CD14-positive monocyte (primary cell): ENCODE measurements at places on chromosomes 6 and 20.

- no peak for DNase-seq
Observed at GRCh38 chr20:23800865-23801264, 25.7 kb downstream of the CST2 start.

DNA sequence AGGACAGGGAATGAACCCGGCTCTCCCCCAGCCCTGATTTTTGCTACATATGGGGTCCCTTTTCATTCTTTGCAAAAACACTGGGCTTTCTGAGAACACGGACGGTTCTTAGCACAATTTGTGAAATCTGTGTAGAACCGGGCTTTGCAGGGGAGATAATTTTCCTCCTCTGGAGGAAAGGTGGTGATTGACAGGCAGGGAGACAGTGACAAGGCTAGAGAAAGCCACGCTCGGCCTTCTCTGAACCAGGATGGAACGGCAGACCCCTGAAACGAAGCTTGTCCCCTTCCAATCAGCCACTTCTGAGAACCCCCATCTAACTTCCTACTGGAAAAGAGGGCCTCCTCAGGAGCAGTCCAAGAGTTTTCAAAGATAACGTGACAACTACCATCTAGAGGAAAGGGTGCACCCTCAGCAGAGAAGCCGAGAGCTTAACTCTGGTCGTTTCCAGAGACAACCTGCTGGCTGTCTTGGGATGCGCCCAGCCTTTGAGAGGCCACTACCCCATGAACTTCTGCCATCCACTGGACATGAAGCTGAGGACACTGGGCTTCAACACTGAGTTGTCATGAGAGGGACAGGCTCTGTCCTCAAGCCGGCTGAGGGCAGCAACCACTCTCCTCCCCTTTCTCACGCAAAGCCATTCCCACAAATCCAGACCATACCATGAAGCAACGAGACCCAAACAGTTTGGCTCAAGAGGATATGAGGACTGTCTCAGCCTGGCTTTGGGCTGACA lies 28.8 kb upstream of the ZBP1 start:
- no peak for DNase-seq

DNA sequence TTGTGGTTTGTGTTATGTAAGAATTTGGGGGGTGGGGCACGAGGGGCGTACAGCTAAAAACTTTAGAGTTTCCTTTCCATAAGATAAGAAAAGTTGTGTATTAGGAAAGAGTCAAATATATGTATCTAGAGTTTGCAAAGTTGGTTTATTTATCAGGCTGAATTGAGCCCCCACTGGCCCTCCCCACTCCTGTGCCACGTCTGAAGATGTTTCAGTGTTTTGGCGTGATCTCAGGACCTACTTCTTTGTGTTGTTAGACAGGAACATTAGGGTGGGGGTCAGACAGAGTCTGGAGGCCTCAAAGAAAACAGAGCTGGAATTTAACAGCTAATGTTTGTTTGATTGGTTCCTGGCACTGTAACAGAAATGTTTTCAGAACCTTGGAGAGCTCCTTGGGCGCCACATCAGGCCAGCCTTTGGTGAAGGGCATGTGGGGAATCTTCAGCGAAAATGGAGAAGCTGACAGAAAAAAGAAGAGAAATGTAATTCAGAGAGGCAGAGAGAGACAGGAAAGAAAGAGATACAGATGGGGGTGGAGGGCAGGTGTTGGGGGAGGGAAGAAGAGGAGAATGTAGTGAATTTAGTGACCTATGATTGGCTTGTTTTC lies 674 bp downstream of the NRSN1 start:
- DNase-seq: no peak

DNA sequence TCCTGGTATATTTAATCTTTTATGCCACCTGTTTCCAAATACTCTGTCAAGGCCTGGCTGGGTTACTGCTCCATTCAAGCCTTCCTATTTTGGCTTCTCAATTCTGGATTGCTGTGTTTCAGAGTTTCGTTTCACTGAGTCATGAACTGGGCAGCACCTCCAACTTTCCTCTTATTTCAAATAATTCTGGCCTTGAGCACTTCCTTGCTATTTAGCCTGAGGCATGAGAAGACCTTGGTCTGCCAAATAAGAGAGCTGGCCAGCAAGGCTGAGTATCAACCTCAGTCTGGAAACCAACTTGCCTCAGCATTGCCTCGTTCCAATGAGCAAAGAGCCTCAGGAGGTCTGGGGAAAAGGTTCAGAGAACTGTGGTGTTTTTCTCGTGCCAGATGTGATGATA lies 66.6 kb downstream of the TNFAIP3 start:
- no peak for DNase-seq

GRCh38 chr20:49573900-49574416 lies 6.0 kb upstream of the PTGIS start:
- DNase-seq: no peak

DNA sequence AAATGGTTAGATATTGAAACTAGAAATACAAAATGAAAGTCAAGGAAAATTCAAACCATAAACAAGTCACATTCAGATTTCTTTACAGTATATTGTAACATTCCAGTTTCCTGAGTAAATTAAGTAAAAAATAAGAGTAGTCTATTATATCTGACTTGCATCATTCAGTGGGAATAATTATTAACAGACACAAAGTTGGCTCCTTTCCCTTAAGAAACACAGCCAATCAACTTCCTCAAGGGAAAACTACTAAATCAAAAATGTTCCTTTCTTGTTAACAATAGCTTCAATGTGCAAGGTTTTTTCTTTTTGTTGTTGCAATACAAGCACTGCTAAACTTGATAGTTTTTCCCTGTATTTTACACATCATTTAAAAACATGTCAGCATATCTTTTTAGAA lies 33.2 kb downstream of the DNAAF9 start:
- DNase-seq: no peak
